ENCODE measurements at places on chromosomes 2 and 18.
A peak's percentile ranks its signal among the peaks of the same experiment; 100 is the strongest.

DNA sequence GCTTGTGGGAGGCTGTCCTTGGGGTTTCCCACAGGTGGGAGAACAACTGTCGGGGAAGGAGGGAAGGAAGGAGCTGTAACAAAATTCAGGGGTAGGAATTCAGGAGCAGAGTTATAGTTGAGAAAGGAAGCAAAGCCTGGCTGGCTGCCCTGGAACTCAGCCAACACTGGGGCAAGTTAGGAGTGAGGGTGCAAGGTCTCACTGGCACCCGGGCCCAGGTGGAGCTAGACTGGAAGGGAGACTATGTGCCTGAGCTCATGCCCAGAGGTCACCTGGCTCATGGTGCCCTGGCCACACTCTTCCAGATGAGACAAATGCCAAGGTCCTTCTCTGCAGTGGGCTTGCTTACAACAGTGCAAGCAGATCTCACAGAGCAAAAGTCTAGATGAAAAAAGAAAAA, 75.6 kb upstream of the ARHGAP28 start:
- DNase-seq = no peak

GRCh38 chr18:50045126-50045525, 149.8 kb downstream of the MYO5B start:
- DNase-seq = no peak

DNA sequence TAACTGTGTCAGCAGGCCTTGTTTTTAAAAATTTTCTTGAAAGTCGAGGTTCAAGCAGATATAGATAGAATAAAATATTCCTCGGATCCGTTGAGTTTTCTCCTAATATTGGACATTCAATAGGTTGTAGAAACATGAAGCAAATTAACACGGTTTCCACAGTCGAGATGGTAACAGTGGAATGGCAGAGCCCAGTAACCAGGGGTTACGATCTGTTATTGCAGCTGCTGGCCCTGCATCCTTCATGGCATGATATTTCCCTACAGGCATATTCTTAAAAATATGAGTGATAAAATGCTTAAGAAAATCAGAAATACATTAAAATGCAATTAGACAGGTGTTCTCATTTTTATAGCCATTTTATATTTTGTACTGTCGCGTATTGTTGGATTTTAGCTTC, 117.6 kb downstream of the SNTG2 start:
- DNase-seq = no peak

DNA sequence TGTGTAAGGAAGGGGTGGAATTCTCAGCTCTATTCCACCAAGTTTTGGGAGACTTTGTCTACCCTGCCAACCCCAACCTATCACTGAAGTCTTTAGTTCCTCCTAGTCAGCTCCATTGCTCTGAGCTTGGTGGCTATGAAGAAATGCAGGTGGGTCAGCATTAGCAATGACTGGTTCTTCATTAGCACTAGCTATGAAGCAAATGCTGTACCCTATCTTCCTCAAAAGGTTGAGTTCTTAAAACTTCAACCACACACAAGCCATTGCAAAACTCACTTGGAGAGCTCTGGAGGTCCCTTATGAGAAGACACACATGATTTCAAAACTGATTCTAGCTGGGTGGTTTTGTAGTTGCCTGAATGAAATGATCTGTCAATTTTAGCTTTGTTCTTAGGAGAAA, 193.8 kb downstream of the IKZF2 start:
- DNase-seq = peak; percentile 53

DNA sequence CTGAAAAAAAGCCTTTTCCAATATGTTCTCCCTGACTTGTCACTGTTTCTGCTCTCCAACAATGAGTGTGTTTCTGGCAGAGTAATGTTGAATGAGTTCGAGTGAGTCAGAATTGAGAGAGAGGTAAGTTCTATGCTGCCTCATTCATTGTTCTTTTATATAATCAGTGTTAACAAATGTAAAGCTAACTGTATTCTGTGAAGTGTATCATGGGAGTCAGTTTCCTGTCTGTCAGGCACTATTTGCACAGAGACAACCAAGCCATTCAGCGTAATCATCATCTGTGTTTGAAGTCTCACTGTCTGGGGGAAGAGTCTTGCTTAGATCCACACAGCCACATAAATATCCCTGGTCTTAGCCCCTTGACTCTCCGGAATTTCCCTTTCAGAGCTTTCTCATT, 22.0 kb upstream of the UPP2 start:
- DNase-seq = no peak

DNA sequence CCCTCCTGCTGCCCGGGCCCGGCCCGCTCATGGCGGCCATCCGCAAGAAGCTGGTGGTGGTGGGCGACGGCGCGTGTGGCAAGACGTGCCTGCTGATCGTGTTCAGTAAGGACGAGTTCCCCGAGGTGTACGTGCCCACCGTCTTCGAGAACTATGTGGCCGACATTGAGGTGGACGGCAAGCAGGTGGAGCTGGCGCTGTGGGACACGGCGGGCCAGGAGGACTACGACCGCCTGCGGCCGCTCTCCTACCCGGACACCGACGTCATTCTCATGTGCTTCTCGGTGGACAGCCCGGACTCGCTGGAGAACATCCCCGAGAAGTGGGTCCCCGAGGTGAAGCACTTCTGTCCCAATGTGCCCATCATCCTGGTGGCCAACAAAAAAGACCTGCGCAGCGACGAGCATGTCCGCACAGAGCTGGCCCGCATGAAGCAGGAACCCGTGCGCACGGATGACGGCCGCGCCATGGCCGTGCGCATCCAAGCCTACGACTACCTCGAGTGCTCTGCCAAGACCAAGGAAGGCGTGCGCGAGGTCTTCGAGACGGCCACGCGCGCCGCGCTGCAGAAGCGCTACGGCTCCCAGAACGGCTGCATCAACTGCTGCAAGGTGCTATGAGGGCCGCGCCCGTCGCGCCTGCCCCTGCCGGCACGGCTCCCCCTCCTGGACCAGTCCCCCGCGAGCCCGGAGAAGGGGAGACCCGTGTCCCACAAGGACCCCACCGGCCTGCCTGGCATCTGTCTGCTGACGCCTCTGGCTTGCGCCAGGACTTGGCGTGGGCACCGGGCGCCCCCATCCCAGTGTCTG, 767 bp downstream of the RHOB start:
- peak; percentile 19 for DNase-seq

GRCh38 chr2:85353876-85354285, 447 bp downstream of the RETSAT start:
- peak; percentile 32 for DNase-seq

DNA sequence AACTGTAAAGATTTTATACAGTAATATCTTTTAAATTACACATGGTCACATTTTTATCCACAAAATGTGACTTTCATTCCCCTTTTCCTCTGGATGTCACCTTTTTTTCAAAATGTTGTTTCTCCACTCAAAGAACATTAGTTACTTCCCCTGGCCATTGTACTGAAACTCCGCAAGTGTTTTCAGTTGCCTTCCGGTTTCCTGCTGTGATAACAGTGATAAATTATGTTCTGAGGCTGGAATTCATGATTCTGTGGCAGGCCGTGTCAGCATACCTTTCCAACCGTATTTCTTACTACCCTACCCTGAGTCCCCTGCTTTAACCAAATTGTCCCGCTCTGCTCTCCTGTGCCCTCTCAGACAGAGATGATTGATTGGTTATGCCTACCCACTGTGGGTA, 53.5 kb downstream of the MGAT5 start:
- no peak for DNase-seq

DNA sequence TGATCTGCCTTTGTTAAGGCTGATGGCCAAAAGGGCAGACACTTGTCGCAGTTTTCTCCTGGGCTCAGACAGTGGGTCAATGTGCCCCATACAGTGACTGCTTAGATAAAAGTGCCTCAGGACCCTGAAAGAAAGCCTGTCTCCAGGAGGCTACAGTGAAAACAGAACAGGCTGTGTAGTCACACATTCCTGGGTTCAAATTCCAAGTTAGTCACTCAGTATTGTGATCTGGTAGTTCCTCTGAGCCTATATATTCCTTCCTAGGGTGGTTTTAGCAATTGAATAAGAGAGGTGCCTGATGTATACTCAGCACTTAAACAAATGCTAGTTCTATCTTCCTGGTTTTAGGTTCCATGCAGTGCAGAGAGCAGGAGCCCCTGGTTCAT, 54.4 kb downstream of the RPL37A start:
- no peak for DNase-seq

GRCh38 chr2:109615637-109616144, 1.5 kb downstream of the SOWAHC start:
- DNase-seq = no peak

All from activated CD4-positive, alpha-beta T cell treated with anti-CD3 and anti-CD28 coated beads, Interleukin-10, Interleukin-2, amounts not matched to agents 100 ng/mL and 50 ng/mL, durations not matched to agents 16 hours and 8 hours (primary cell).